ENCODE measurements at places on chromosomes 2 and 18. TPM values are rescaled to one million over a fixed set of nuclear protein-coding genes. Genes with fewer than 3 reads are reported as not detected.

ODC1 gene
- total RNA-seq: 64.0 TPM

SCN2A gene
- 7.0 TPM for total RNA-seq

CNDP1 gene
- total RNA-seq: under 0.01 TPM

EFHD1 gene
- total RNA-seq: 2.0 TPM

GULP1 gene
- 49.7 TPM for total RNA-seq

SLC5A7 gene
- not detected for total RNA-seq

RAD51AP2 gene
- total RNA-seq: 0.35 TPM

CHRNG gene
- not detected for total RNA-seq

SUCLG1 gene
- 63.4 TPM for total RNA-seq

HDHD2 gene
- 18.3 TPM for total RNA-seq

ALKAL2 gene
- total RNA-seq: not detected

UGT1A7 gene
- 0.83 TPM for total RNA-seq

CCDC74A gene
- 4.4 TPM for total RNA-seq

RAMP1 gene
- 3.7 TPM for total RNA-seq

CKAP2L gene
- 0.83 TPM for total RNA-seq

HAAO gene
- total RNA-seq: not detected

SULT1C2 gene
- not detected for total RNA-seq

FSIP2 gene
- 3.0 TPM for total RNA-seq

MC4R gene
- total RNA-seq: not detected

SNTG2 gene
- total RNA-seq: not detected

TRIM43 gene
- not detected for total RNA-seq

ABCG8 gene
- not detected for total RNA-seq

Measured in mammary epithelial cell (primary cell).